NCI-H524 treated with DMSO at 0.1 percent for 48 hours (cell line): ENCODE measurements at places on chromosomes 3 and 15.
A peak's percentile ranks its signal among the peaks of the same experiment; 100 is the strongest.

DNA sequence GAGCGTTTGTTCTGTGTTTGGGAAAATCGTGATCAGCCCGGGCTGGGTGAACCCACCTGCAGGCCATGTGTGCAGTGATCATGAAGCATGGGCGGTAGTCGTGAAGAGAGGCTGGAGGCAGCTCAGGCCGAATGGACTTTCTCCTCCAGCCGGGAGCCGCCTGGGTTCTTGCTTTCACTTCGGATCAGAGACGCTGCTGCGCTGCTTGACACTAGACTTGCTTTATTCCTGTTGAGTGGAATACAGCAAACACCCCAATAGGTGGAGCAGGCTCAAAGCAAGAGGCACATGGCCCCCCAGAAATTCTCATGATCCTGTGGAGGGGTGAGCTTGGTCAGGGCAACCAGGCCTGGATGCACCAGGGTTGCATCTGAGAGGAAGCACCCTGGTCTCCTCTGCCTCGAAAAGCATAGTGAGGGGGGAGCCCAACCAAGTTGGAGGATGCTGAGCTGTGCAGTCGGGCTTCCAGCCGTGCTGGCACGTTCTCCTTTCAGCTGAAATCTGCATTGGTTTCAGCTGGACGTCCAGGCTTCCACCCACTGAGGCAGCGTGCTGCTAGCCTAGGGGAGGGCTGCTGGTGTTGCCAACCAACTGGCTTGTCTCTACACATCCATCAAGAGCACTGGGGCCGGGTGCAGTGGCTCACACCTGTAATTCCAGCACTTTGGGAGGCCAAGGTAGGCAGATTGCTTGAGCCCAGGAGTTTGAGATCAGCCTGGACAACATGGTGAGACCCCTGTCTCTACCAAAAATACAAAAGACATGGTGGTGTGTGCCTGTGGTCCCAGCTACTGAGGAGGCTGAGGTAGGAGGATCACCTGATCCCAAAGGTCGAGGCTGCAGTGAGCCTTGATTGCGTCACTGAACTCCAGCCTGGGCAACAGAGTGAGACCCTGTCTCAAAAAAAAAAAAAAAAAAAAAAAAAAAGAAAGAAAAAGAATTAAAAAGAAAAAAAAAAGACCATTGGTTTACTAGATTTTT lies 2.8 kb upstream of the NRROS start:
- DNase-seq: no peak

- no peak for DNase-seq
These were observed 3.4 kb downstream of the CLK3 start for GRCh38 chr15:74618841-74619596.

DNA sequence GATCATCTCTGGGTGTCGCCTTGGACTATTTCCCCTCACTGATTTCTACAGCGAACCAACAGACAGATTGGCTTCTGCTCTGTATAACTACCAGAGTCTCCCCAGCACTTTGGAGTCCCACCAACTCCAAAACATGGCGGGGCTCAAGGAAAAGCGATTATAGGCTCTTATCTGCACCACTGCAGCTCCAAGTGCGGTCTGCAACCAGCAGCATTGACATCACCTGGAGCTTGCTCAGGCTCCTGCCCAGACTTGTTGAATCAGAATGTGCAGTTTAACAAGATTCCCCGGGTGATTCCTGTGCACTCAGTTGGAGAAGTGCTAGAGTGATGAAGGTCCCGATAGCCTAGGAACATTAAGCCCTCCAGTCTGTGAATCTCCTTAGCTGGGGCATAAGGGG lies 9.0 kb downstream of the CCK start:
- no peak for DNase-seq

DNA sequence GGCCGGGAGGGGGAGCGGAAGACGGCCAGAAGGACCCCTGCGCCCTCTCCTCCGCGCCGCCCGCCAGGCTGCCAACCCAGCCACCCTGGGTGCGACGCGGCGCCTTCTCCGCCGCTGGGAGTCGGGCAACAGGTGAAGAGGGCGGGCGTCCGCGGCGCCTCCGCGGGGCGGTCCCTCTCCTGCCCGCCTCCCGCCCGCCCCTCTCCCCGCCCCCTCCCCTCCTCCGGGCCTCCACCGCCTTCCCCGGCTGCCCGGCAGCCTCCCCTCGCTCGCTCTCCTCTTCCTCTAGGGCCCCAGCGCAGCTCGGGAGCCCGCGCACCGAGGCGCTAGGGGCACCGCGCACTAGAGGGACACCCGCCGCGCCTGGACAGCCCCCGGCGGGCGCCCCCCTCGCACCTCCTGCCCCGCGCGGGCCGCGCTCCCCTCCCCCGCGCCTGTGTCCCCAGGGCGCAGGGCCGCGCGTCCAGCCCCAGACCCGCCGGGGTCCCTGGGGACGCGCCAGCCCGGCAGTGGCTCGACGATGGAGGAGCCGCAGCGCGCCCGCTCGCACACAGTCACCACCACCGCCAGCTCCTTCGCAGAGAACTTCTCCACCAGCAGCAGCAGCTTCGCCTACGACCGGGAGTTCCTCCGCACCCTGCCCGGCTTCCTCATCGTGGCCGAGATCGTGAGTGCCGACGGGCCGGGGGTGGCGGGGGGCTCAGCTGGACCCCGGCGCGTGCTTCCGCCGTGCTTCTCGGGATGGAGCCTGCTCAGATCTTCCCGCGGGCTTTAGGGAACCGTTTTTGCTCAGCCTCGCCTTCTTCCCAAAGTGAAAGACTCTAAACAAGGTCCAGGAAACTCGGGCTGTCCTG lies at the start of gene CMTM8:
Gene CMTM8 (plus strand): TSS at position 228 of the 854 bp plus-strand sequence. CDS start 293 bp downstream, at position 521.
- no peak for DNase-seq

- DNase-seq: no peak
These were observed 452.1 kb upstream of the RASGRP1 start for GRCh38 chr15:39016706-39017105.

- no peak for DNase-seq
These were observed 70.4 kb downstream of the SATB1 start for GRCh38 chr3:18354701-18355100.

DNA sequence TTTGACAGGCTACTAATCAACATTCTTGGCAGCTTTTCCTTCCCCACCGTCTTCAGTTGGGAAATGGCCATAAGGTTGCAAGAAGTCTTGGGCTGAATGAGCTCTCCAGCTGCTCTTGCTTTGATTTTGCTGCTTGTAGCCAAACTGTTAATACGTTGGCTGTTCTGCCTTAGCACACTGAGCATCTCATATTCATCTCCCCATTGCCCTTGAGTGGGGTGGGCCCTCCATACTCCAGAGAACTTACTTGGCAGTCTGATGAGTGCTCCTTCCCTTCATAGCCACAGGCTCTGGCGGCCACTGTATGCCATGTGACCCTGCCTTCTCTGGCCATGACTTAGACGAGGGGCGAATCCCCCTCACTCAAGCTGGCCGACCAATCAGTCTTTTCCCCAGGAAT lies 25.8 kb upstream of the PAQR5 start:
- no peak for DNase-seq

GRCh38 chr3:26498271-26498670 lies 124.3 kb upstream of the LRRC3B start:
- DNase-seq: no peak

DNA sequence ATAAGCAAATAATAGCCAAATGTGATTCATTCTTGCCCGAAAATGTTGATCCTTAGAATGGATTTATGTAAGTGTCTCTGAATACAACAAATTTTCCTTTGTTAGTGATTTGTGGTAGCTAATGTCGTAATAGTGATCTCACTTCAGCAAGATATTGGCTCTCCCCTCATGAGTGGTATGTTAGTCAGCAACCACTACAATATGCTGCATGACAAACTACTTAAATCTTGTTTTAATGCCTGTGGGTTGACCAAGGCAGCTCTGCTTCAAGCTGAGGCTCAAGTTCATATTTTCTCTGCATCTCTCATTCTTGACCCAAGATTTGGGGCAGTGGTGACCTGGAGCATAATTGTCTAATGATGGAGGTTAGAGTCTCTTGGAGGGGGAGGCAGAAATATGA lies 49.8 kb upstream of the GALNT15 start:
- DNase-seq: no peak

DNA sequence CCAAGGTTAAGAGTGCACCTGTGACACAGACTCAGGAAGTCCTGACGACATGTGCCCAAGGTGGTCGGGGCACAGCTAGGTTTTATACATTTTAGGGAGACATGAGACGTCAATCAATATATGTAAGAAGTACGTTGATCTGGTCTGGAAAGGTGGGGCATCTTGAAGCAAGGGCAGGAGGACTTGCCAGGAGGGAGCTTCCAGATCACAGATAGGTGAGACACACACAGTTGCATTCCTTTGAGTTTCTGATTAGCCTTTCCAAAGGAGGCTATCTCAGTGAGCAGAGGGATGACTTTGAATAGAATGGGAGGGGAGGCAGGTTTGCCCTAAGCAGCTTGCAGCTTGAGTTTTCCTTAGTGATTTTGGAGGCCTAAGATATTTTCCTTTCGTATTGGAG lies 257.4 kb downstream of the CGGBP1 start:
- no peak for DNase-seq

DNA sequence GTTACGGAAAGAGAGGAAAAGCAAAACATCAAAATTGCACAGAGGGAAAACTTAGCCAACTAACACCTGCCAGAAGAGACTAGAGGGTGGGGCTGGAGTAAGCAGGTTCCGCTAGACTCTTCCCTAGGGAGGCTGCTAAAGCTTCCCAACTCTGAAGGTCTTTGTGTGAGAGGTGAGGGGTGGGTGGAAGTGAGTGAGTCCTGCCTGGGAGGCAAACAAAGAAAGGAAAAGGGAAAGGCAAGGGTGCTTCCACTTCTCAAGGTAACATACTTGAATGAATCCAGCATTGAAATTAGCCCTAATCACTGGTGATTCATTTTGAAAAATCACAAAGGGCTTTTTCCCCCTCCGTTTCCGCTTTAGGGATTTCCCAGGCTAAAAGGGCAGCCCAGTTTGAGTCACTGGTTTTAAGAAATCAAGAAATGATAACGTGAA lies 220.5 kb upstream of the ADAMTS9 start:
- DNase-seq: no peak

DNA sequence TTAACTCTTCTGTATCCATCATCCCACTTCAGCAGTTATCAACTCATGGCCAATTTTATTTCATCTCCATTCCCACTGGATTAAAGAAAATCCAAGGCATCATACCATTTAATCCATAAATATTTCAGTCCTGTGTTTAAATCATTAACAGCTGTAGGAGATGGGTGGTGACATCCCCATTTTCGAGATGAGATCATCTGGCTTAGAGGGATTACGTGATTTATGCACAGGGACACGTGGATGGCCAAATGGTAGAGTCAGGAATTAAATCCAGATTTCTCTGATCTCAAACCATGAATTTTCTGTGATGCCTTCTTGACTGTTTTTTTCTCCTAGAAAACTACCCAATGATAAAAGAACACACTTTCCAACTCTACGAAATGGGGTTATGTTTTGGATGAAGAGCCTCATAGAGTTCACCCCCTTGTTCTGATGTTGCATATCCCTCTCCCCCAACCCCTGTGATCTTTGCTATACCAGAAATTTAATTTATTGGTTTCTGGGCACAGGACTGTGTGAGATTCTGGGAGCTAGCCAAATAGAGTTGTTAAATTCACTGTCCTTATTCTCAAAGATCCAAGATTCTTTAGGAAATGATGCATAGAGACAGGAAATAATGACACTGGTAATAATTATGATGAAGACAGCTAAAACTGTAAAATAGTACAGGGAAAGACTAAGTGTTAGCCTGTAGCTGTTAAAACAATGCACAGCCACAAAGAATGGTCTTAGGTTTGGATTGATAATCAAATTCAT lies 7.4 kb downstream of the ZNF589 start:
- no peak for DNase-seq

DNA sequence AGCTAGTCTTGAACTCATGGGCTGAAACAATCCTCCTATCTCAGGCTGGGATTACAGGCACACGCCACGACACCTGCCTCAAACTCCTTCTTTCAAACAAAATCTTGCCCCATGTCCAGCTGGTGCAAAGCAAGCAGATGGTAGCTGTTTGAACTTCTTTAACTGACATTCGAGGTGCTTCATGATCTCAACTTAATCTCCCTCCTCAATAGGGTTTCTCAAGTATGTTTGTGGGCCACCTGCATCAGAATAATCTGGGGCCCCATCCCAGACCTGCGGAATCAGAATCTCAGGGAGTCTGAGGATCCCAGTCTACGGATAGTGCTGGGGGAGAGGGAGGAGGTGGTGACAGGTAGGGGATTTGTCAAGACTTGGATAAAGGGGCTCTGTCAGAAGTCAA lies 20.9 kb upstream of the TRH start:
- DNase-seq: peak; percentile 98

- DNase-seq: no peak
These were observed 57.3 kb upstream of the SPRED1 start for GRCh38 chr15:38195191-38195901.

DNA sequence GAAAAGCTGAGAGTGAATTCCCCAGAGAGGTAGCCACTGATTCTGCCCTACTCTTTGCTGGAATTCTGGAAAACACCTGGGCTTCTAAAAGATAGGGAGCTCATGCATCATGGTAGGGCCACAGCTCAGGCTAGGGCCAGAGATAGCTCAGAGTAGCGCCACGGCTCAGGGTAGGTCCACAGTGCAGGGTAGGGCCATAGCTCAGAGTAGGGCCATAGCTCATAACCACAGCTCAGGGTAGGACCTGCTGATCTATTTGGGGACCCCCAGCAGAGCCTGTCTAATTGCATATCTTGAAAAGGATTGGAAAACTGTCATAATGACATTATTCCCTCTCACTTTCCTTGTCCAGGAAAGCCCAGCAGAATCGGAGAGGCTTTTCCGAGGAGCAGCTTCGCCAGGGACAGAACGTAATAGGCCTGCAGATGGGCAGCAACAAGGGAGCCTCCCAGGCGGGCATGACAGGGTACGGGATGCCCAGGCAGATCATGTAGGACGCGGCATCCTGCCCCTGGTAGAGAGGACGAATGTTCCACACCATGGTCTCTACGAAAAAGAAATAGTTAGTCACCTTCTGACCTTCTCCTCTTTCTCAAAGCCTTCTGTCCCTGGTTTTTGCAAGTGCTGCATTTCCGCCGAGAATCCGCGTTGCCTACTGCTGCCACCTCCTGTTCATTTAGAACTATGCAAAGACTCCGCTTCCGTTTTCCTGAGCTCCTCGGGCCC lies 14.5 kb downstream of the TAGLN3 start:
- DNase-seq: no peak

DNA sequence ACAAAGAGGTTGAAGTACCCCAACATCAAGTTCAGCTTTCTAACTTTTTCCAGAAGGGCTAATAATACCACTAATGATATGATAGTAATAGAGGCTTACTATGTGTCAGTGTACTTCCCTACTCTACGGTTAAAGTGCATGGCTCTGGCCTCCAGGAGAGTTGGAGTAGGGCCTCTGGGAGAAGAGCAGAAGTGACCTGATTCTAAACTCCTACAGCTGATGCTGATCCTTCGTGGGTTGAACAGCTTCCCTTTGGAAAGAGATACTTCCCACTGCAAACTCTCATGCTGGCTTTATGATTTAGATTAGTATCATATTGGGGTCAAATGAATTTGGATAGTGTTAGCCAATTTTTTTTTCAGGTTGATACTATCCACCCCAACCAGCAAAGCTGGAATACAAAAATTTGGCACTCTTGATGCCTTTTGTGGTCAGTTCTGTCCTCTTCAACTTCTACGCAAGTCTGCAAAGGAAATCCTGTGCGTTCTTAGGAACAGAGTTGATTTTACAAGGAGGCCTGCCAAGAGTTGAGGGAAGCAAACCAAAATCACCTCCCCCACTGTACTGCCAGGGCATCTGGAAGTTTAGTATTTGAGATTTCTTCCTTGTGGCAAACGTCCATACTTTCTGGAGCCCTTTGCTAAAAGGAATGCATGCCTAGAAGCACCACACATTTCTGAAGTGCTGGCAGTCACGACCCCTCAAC lies 17.8 kb downstream of the TMEM212 start:
- DNase-seq: no peak

- DNase-seq: no peak
These were observed 2.6 kb downstream of the SPATA12 start for GRCh38 chr3:57063032-57063431.

- no peak for DNase-seq
These were observed 8.8 kb downstream of the PDCD6IP start for GRCh38 chr3:33807191-33807590.

- no peak for DNase-seq
These were observed 298.6 kb upstream of the STT3B start for GRCh38 chr3:31234145-31234544.
